ENCODE measurements at places on chromosomes 3 and 15.

DNA sequence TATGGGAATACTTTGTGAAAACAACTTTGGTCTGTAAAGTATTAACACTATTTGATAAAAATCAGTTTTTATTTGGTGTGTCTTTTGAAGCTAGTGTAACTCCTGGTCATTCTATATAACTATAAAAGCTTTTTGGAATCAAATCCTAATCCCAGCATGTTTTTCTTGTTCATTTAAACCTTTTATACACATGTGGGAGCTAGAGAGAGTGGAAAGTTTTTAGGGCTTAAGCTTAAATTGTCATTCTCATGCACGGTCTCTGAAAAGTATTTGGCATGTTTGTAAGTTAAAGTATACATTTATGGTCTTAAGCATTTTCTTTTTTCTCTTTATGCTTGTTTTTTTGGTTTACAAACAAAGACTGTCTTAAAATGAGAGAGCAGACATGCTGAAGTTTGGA is 83.4 kb upstream of the RARB start:
- no peak for DNase-seq

- peak; percentile 4 for DNase-seq
These were observed 51.8 kb upstream of the DGKG start for GRCh38 chr3:186413615-186414415.

DNA sequence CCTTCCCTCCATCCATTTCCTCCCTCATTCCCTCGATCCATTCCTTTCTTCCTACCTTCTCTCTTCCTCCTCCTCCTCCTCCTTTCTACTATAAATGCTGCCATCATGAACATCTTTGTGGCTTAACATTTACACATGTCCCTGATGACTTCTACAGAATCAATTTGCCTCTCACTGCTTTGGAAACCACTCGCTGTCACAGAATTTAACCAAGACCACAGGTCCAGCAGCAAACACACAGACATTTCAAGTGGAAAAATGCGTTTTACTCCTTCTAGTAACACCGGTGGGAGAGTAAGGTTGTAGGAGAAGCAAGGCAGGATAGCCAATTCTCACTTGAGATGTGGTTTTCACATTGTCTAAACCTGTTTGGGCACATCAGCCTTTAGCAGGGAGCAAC is 101.4 kb upstream of the LRIG1 start:
- DNase-seq, result no peak

- peak; percentile 25 for DNase-seq
These were observed 47.2 kb upstream of the TEX55 start for GRCh38 chr3:119098619-119099222.

GRCh38 chr3:14780927-14781507 is 37.7 kb upstream of the FGD5 start:
- peak; percentile 3 for DNase-seq

DNA sequence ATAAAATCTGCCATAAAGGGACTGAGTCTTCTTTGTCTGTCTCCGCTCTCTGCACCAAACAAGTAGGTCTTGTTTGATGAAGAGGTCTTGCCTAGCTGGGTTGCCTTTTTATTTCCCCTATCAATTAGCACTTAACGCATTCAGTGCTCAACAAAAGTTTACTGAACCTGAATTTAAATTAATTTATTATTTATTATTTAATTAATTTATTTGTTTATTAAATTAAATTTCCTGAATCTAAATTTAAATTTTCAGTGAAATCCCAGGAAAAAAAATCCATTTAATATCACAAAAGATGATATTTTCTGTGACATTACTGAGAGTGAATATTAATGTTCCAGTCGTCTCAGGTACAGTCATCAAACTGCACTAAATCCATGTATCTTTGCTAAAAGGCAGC is 164.9 kb upstream of the AGTR1 start:
- DNase-seq, result no peak

DNA sequence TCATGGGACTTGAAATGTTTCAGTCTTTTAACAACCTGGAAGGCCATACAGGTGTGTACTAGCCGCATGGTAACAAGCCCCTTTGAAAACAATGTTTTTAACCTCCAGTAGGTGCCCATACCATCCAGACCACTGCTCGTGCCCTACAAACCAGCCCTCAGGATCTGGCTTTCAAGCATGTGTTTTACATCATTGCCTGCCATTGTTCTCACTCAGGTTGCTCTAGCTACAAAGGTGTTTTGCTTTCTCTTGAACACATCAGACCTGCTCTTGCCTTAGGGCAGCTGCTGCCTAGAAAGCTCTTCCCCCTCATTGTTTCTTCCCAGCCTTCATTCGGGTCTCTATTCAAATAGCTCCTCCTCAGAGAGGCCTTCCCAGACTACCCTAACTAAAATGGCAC is 32.3 kb upstream of the MAP3K13 start:
- no peak for DNase-seq

DNA sequence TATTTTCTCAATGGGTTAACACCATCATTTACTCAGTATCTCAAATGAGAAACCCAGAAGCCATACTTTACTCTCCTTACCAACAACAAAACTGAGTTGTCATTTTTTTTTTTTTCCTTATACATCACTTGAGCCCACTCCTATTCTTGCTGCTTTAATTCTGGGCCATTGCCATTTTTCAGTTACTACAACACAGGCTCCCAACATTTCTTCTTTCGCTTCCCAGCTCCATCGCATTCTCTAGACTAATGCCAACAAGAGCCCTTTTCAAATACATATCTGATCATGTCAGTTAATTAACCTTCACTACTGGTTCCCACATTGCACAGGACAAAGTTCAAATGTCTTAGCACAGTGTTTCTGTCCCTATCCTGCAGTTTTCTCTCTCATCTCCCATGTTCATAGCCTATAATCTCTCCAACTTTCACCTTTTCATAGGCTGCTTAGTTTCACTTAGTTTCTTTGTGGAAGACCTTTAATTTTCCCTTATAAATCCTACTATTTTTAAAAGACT is 22.5 kb upstream of the ANXA2 start:
- no peak for DNase-seq

GRCh38 chr15:71171195-71171594 is 55.9 kb downstream of the THSD4 start:
- no peak for DNase-seq

DNA sequence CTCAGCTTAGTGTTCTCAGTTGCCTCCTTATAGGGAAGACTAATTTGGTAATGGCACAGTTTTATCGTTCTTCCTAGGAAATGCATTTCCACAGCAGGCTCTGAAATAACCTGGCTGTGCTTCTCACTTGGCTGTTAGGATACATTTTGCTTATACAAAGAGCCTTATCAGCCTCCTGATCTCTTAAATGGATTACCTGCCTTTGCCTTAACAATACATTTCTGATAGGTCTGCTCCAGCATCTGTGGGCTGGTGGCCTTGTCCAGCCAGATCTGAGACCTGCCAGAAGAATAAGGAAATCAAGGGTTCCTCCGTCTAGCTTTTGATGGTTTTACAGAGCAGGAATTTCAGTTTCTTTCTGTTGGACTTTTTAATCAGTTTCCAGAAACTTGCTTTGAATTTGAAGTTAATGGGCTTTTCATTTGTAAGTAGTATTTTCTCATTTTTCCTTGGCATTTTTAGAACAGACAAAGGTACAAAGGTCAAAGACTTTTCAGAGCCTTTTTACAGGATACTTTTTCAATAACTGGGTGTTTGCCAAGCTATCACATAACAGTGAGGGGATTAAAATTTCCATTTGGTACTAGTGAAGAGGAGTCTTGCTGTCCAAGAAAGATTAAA is 116.3 kb downstream of the AKAP13 start:
- DNase-seq, result no peak

GRCh38 chr3:115792206-115792955 is 169.1 kb downstream of the GAP43 start:
- DNase-seq, result no peak

GRCh38 chr3:113153499-113154107 is 57.8 kb upstream of the BOC start:
- DNase-seq, result no peak

GRCh38 chr15:31079519-31079918 is 22.0 kb downstream of the TRPM1 start:
- DNase-seq, result no peak

- no peak for DNase-seq
These were observed 68.2 kb downstream of the POLQ start for GRCh38 chr3:121477589-121477988.

GRCh38 chr3:71582612-71583565 is 639 bp downstream of the FOXP1 start:
- no peak for DNase-seq

GRCh38 chr3:34925851-34926250 is 713.5 kb upstream of the ARPP21 start:
- DNase-seq, result no peak

- DNase-seq, result no peak
These were observed 7.7 kb downstream of the FILIP1L start for GRCh38 chr3:100106531-100107141.

DNA sequence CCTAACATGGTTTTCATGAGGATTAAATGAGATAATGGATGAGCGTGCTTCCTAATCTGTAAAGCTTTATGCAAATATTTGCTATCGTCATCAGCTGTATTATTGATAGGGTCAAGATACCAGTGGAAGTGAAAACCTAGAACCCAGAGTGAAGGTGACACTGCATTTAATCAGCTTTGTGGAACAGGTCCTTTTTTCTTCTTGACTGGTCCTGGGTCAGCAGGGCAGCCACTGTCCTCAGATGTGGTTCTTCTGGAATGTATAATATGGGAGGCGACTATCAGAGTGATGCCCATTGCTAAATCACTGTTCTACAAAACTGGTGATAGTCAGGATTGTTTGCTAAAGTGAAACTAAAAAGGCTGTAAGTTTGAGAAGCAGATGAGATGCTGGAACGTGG is 41.4 kb downstream of the SORD start:
- DNase-seq, result peak; percentile 51

DNA sequence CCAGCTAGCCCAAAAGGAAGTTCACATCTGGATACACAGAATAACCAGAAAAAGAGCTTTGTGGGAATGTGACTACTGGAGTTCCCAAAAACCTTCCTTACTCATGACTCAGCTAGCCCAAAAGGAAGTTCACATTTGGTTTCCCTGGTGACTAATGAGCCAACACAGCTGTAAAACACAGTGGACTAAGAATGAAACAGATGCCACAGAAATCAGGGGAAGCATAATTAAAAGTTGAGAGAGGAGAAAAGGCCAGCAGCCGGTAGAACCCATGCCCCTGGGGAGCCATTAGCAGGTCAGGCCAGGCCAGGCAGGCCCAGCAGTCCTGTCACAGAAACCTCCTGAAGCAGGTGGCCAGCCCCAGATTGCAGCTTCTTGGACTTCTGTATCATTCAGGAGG is 130.3 kb downstream of the GHSR start:
- DNase-seq, result peak; percentile 66

DNA sequence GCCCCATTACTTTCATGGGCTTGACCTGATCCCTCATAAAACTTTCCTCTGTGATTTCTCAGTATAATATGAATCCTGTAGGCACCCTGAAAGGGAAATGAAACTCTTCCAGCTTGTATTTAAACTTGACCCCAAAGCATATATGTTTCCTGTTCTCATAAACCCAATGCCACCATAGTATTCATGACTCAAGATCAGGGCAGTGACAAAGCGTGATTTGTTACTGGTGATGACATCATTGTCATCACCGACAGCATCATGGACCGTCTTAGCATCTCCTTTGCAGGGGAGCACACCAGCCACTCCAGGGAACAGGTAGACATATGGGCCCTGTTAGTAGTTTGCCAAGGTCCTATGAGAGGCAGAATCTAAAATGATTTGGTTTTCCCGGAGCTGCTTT is 741.2 kb downstream of the NR2F2 start:
- DNase-seq, result no peak

GRCh38 chr3:112755845-112756613 is 90.6 kb downstream of the CD200R1L start:
- no peak for DNase-seq

- DNase-seq, result peak; percentile 46
These were observed 61.9 kb upstream of the C3orf80 start for GRCh38 chr3:160163229-160163878.

DNA sequence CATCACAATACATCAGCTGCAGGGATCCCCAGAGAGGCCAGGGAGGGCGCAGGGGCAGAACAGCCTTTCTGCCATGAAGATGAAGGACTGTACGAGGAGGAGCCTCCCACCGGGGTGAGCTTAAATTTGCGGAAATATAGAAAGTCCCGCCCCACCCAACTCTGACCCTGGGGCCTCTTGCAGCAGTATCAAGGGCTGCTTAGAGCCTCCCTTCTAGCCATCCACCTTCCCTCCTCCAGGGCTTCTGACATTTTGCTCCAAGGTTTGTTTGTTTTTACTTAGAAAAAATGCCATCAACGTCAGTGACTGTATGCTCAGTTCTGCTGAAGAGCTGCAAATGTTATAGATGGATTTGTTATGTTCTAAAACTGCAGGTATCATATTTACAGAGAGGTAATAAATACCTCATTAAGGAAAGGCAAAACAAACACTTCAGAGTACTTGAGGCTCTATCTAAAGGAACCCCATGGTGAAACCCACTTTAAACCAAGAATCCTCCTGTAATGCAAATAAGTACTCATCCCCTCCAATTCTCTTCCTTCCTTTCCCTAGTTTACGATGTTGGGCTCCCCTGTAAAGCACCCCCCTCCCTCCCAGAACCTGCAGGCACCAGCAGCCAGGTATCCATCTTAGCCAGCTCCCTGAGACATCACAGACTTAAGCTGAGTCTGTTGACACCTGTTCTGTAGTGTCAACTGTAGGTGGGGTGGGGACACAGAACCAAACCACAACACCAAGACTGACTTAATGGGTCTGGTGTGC is 30.5 kb downstream of the RFTN1 start:
- no peak for DNase-seq

Data from kidney glomerular epithelial cell (primary cell).